Cerebellar nuclear complex (tissue), 1 donor: ENCODE measurements at places on chromosomes 6 and 20.

GRCh38 chr6:101747716-101748115 is 354.2 kb downstream of the GRIK2 start:
- DNase-seq: peak; percentile 70

DNA sequence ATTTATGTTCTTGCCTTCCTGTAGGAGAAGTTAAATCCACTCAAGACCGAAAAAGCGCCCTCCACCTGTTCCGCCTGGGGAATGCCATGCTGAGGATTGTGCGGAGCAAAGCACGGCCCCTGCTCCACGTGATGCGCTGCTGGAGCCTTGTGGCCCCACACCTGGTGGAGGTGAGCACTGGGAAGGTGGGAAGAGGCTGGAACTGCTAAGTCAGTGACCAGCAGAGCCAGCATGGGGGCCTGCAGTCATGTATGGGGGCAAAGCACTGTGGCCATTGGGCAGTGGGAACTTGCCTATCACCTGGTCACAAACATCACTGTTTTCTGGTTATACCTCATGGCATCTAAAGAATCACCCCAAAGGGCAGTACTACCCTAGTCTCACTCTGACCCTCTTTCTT is 78.5 kb upstream of the PBOV1 start:
- no peak for DNase-seq

DNA sequence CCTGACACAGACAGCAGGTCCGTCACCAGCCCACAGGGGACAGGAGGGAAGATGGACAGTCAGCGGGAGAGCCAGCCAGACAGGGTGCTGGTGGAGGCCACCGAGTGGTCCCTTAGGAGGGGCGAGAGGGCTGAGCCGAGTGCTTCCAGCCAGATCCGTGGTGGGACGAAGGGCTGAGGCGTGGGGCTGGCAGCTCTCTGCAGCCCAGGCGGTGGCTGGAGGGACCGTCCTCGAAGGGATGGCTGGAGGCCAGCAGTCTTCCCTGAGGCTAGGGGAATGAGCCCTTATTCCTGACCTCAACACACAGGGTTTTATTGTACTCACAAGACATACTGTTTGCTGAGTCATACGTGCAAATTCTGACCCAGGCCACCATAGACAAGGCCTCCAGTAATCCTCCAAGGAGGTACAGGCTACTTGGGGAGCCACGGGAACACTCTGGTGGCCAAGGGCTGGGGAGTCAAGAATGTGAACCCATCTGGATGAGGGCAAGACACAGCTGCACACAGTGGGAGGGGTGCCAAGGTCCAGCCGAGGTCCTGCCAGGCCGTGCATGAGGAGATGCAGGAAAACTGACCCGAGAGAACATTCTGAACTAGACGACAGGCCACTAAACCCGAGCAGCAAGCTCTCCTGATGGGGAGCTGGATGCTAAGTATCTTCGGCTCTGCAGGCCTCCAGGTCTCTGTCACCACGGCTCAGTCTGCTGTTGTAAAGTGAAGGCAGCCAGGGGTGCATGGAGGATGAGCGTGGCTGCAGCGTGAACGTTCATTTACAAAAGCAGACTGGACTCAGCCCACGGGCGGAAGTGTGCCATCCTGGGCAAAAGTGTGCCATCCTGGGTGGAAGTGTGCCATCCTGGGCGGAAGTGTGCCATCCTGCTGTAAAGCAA is 242.5 kb downstream of the TTLL2 start:
- no peak for DNase-seq

DNA sequence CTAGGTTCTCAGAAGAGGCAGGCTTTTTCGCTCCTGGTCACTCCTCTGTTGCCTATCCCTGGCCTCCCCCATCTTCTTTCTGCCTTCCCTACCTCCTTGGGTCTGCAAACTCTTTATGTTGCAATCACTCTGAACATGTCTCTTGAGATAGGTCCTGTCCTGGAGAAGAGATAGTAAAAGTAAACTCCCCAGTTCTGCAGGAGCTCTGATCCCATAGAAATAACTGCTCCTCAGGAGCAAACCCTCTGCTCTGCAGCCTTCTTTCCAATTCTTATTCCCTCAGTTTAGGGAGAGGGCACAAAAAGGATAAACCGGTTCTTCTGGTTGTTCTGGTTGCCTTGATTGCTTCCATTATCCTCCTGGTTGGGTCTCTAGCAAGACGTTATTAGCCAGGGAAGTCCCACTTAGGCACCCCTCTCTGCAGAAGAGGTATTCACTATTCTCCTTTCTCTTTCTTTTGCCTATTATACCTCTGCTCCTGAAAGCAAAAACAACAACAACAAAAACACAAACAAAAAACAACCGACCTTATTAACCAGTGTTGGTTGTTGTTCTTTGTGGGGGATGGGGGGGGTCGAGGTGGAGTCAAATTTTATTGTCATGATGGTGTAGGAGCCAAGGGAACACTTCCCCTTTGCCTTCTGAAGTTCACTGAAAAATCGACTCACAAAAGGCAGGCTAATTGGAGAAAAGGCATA is 973 bp downstream of the TRIM38 start:
- DNase-seq: no peak

DNA sequence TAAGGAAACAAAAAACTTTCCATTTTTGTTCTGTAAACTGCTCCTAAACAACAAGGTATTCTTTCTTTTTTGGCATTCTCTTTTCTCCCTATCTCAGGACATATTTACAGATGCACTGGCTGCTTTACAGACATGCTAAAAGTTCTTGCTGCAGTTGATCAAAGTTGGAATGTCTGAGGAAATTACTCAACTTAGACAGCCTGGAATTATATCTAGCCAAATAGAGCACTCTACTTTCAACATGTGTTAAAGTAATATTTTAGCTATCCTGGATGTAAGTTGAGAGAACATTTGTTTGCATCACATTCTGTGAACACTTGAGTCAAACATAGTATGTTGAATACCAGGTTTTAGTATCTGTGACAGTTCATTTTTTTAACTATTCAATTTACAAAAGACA is 24.8 kb downstream of the TASP1 start:
- no peak for DNase-seq

DNA sequence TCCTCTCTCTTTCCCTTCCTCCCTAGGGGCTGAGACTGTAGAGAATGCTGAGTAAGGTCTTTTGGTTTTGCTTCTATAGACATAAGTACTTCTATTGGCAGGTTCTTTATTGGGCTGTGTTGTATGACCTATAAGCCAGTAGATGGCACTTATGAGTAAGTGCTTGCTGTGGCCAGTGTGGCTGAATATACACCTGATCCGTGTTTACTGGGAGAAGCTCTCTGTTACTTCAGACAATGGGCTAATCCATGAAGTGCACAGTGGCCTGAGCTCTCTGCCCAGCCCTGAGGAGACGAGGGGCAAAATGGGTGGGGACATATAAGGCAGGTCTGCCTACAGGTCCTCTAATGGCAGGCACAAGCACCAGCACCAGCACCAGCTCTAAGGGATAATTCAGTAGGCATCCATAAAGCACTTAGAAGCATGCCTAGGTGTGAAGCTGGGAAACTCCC is 610.3 kb downstream of the RNF144B start:
- DNase-seq: no peak

DNA sequence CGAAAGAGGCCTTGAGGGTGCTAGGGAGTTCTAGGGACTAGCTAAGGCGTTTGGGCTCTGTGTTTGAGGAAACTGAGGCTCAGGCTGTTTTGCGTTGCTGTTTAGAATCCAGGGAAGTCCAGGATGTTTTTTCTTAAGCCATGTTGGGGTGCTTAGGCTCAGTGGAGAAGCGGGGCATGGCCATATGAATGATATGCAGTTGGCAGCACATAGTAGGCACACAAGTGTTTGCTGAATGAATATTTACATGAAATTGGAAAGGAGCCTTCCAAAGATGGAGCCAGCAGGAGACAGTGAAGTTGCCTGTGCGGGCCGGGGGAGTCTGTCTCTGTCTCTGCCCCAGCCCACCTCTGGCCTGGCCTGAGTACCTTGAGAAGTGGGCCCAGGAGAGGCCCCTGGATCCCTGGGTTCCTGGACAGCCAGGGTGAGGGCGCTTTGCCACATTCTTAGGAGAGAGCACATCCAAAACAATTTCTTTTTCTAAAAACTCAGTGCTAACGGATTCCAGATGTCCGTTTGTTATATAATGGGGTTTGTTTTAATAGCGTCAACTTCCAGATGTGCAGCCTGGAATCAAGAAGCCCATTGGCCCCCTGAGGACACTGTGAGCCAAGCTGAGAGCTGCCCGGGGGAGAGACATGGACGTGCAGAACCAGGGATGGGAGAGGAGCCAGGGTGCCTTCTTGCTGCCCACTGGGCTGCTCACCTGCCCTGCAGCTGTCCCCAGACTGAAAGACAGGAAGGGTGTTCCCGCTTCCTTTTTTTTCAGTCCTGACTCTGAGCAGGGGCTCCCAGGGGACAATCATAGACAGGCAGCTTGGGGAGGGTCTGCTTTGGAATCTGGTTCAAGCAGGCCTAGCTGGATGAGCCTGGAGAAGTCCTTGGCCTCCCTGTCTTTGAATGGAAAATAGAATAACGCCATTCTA is 20.1 kb upstream of the EMILIN3 start:
- no peak for DNase-seq
